ENCODE measurements at places on chromosomes 5 and 9. TPM values are rescaled to one million over a fixed set of nuclear protein-coding genes. Genes with fewer than 3 reads are reported as not detected.

GRCh38 chr5:160747987-160748386 lies 104.0 kb downstream of the ATP10B start:
- no peak for DNase-seq

DNA sequence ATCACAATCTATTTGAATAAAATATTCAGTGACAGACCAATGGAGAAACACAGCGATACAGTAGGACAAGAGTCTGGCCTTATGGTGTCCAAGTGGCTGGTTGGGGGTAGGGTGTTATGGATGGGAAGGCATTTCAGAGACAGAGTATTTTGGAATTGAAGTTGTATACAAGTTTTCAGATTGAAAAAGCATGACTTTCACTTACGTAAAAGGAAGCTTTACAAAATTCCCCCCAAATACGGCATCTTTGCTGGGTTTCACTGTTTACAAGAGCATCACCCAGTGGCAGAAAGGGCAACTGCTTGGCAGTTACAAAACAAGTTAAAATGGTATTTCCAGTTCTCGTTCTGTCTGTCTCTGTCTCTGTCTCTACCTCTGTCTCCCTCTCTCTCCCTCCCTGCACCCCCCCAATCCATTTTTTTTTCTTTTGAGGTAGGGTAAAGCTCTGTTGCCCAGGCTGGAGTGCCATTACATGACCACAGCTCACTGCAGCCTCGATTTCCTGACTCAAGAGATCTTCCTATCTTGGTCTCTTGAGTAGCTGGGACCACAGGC lies 86.2 kb downstream of the PTPN3 start:
- no peak for DNase-seq

- DNase-seq = no peak
Observed at GRCh38 chr5:160213537-160213936, 15.8 kb upstream of the FABP6 start.

DNA sequence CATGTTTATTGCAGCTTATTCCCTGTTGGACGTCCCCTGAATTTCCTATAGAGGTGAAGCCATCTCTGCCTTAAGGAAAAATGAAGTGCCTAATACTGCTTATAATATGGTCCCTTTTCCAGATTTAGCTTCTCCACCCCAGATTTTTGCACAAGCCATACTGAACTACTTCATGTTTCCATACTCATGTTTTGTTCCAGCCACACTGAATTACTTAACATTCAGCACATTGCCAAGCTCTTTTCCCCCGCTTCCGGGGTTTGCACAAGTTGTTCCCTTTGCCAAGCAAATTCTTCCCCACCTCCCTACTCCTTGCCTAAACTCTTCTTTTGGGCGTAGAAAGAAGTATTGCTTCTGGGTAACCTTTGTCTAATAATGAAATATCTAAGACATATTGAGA lies 1.7 kb upstream of the CNTRL start:
- DNase-seq = no peak

DNA sequence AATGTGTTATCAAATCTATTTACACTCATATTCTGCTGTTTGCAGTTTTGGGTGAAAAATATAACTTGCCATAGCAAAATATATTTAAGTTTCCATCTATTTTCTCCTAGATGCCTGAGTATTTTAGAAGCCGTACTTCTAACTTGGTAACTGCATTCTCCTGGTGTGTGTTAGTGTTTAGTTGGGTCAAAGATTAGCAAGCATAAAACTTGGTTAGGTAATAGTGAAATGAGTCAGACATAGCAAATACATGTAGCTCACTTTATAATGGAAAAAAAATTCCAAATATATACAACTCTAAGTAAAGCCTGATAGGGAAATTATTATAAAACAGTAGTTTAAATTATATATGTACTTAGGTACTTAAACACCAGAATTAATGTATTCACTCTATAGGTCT lies 640.7 kb upstream of the ST8SIA4 start:
- DNase-seq = no peak

DNA sequence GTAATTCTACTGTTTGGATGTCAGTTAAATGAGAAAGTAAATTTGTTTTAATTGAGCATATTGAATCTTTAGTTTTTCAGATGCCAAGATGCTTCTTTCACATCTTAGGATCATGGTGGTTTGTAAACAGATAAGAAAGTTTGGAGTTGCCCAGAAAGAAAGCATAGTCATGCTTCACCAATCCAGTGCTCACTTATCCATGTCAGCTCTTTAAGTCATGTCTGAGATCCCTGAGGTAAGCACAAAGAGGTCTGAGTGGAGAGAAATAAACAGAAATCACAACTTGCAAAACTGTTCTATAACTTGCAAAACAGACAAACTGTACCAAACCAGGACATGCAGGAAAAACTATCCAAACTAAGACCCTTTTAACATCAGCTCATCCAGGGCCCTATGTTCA lies 87.7 kb downstream of the OSTF1 start:
- DNase-seq = no peak

- no peak for DNase-seq
Observed at GRCh38 chr9:93965830-93966577, 10.8 kb upstream of the BARX1 start.

- no peak for DNase-seq
Observed at GRCh38 chr9:92780206-92780605, 15.6 kb upstream of the BICD2 start.

DNA sequence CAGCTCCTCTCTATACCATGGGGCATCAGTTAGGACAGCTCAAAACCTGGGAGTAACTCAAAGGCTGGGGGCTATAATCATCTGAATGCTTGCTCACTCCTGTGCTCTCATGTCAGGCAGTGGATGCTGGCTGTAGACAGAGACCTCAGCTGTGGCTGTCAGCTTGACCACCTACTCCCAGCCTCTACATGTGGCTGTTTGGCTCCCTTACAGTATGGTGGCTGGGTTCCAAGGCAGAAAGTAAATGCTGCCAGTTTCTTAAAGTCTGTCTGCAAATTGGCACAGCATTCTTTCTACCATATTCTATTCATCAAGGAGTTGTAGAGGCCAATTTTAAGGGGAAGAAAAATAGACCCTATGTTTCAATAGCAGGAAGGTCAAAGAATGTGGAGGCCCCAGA lies 66.9 kb downstream of the TMC1 start:
- no peak for DNase-seq

- DNase-seq = no peak
Observed at GRCh38 chr5:149807176-149807575, 77.1 kb downstream of the PPARGC1B start.

DNA sequence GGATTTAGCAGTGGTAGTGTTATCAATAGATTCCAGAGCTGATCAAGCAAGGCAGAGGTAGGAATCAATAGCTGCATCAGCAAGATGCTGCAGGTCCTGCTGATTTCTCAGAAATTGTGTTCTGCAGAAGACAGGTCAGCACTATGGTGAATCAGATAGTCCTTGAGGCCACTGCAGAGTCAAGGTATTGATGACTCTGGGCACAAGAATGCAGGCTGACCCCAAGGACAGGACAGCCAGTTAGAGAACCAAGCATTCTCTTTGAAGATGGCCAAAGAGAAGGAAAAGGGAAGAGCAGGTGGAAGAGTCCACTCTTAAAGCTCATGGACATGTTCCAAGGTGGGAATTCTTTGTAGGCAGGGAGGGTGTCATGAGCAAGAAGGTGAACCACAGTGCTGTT lies 28.0 kb downstream of the PRUNE2 start:
- no peak for DNase-seq

DNA sequence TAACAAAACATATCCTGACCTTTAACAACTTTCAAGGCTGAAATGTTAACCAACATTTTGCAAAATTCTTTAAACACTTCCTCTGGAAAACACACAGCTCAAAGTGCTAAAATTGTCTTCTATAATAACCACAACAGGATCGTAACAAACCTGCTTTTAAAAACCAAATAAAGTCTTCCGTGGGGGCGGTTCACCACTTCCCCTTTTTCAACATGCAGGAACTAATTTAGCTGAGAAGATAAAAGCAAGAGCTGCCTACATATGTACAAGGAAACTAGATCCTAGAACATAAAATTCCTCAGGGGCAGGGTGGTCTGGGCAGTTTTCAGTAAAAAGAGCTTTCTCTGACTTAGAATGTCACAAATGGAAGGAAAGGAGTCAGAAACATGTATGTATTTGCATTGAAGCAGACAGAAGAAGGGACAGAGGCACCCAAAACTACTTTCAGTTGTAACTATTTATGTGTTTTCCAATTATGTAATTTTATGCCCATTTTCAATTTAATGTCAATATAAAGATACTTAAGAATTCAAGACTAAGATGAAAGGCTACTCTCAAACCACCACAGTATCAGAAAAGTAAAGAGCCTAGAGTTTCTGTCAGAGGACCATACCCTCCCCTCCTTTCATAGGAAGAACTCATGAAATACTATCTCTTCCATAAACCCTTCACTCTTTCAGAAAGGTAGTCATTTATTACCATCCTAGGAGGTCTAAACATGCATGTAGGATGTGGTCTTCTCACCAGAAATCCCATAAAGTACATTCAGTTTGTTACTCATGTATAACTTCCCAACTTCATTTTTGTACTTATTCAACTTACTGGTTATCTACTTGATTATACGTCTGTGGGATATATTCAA lies 185.9 kb upstream of the RASA1 start:
- DNase-seq = no peak

- DNase-seq = no peak
Observed at GRCh38 chr9:68740561-68740960, 35.5 kb downstream of the PIP5K1B start.

- DNase-seq = no peak
Observed at GRCh38 chr5:98175474-98175873, 598.0 kb upstream of the RGMB start.

DNA sequence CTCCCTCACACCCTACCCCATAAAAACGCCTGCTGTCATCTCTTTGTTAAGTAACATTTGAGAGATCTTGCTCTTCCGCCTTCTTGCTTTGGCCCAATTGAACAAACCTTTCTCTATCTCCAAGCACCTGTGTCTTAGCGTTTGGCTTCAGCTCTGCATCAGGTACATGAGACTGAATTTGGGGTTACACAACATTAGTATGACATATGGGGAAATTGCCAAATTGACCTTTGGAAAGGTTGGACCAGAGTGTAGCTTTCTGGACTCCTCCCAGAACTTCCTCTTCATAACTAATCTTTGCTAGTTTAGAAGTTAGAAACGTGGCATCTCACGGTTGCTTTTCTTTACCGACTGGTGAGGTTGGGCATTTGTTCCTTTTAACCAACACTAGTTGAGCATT lies 3.5 kb upstream of the EXOSC3 start:
- DNase-seq = no peak

GRCh38 chr5:172658391-172658790 lies 17.3 kb downstream of the NEURL1B start:
- DNase-seq = no peak

GRCh38 chr9:95107001-95107749 lies 210.3 kb downstream of the FANCC start:
- no peak for DNase-seq

DNA sequence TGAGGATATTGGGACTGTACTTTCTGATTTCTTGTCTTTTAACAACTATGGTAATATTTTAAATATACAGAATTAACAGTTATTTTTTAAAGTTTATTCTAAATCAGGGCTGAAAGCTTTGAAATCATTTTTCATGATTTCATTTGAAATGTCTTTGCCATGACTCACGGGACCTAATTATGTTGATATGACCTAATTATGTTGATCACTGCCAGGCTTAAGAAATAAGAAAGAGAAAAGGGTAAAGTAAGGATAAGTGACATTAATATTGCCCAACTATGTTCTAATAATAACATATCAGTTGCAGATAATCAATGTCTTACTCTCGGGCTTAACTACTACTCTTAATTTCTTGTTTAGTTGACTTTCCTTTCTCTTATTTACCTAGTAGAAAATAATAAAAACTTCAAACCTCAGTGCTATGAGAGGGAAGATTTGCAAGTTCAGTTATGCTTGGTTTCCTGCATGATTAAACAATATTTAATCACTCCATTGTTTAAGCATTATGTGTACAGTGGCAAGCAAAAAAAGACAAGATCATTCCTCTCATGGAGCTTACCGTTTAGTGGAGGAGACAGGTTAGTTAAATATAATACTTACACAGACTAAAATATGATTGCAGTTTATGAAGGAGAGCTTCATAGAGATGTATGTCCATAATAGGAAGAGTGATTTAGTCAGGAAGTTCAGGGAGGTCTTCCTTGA lies 67.0 kb upstream of the EIF4EBP3 start:
- no peak for DNase-seq

GRCh38 chr5:175855041-175855720 lies 16.2 kb upstream of the CPLX2 start:
- no peak for DNase-seq

DNA sequence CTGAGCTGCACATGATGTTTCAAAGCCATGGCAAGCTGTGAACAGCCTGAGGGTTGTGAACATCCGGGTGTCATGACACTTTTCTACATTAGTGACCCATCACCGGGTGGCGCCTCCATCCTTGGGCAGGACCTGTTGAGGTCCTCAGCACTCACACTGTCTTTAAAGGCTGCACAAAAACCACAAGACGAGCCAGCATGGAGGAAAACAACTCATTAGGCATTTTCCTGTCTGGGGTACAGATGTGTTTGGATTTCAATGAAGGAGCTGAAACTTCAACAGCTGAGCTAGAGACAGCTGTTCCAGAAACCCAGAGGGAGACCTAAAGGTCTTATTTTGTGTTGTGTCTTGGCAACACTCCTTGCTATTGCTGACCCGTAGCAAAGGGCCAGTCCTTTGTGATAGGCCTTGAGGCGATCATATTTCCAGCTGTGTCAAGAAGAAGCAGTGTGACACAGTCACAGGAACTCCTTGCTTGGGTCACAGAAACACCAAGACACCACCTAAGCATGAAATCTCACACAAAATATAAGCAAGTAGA lies 151.8 kb upstream of the VLDLR start:
- peak; percentile 55 for DNase-seq

GRCh38 chr5:82290005-82290404 lies 11.9 kb upstream of the RPS23 start:
- no peak for DNase-seq

- no peak for DNase-seq
Observed at GRCh38 chr9:124286292-124286931, 28.7 kb downstream of the NEK6 start.

The IFNA21 gene
- polyA plus RNA-seq = not detected

The IFNA2 gene
- polyA plus RNA-seq = not detected

The FAM153A gene
- 0.25 TPM for polyA plus RNA-seq

The ELOVL7 gene
- 17.0 TPM for polyA plus RNA-seq

The C5orf58 gene
- 0.20 TPM for polyA plus RNA-seq

The PFN3 gene
- polyA plus RNA-seq = 0.69 TPM

The OR13C9 gene
- polyA plus RNA-seq = not detected

The FAM151B gene
- polyA plus RNA-seq = 2.2 TPM
